ENCODE measurements at places on chromosomes 1 and 21. TPM values are rescaled to one million over a fixed set of nuclear protein-coding genes. Genes with fewer than 3 reads are reported as not detected.

Gene TEDDM1
- total RNA-seq, result not detected

Gene CD34
- 0.59 TPM for total RNA-seq

Gene KCTD3
- 15.6 TPM for total RNA-seq

Gene PLPPR5
- not detected for total RNA-seq

Gene GJB3
- 0.57 TPM for total RNA-seq

Gene TTC13
- 18.5 TPM for total RNA-seq

Gene GFI1
- total RNA-seq, result 2.0 TPM

Gene TSPAN2
- total RNA-seq, result 1.4 TPM

Gene IBA57
- total RNA-seq, result 1.5 TPM

Gene PIGC
- total RNA-seq, result 35.5 TPM

Gene PTPRU
- total RNA-seq, result 3.3 TPM

Gene OR2AK2
- not detected for total RNA-seq

Gene TXNDC12
- total RNA-seq, result 116 TPM

Gene USH2A
- total RNA-seq, result not detected

Gene SYT14
- 3.7 TPM for total RNA-seq

Gene GCSAML
- 0.42 TPM for total RNA-seq

Gene KISS1
- total RNA-seq, result 38.0 TPM

Gene FASLG
- total RNA-seq, result not detected

Gene ASCL5
- total RNA-seq, result not detected

Gene HPCAL4
- total RNA-seq, result 1.0 TPM

Gene WNT9A
- total RNA-seq, result 0.37 TPM

Gene ACAP3
- 13.9 TPM for total RNA-seq

Gene DNASE2B
- total RNA-seq, result not detected

Gene FOXO6
- total RNA-seq, result not detected

Gene AADACL4
- not detected for total RNA-seq

Gene ZNF683
- not detected for total RNA-seq

Gene PTGS2
- 29.4 TPM for total RNA-seq

All from M059J (cell line).